HepG2 (cell line): ENCODE measurements at places on chromosomes 2 and 18.

DNA sequence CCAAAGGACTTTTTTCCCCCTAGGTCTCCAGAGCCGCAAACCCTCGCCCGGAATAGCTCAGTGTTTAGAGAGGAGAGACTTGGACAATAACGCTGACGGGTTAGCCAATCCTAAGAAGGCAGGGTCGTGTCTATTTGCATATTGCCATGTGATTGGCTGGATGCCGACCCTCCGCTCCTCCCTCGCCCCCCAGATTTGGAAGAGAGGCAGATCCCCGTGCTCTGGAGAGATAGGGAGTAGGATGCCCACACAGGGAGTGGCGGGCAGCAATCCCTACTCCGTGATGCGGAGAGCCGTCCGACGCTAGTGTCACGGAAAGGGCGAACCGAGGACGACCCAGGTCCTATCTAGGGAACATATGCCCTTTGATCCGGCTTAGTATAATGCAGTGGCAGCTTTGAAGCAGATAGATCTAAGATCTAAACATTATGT lies 1.4 kb downstream of the WNT6 start:
- DNase-seq: peak; percentile 78

GRCh38 chr2:49278141-49278540 lies 123.8 kb upstream of the FSHR start:
- DNase-seq: no peak

DNA sequence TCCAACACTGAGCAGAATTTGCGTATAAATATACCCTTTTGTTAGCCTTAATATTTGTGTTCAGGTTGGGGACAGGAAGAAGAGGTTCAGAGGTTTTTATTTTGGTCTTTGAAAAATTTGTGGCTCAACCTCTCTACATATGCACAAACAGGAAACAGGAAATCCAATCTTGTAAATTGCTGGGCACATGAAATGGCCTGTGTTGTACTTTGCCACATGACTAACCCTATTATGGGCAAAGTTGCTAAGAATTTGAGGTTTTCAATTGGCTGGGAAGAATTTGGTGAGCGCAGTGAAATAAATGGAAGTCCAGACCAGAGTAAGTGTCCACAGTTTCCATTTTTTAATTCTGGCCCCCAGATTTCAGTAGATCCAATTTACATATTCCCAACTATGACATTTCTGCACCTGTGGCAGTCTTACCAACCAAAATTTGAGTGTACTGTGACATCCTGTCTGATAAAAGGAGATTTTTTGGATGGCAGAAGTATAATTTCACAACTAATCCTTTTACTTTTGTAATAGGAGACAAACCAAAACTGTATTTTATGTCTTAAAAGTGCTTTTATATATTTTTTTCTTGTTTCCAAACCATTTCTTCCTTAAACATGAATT lies 63.6 kb downstream of the COX7A2L start:
- no peak for DNase-seq

GRCh38 chr18:33851546-33852078 lies 273.6 kb downstream of the ASXL3 start:
- no peak for DNase-seq

GRCh38 chr2:19219060-19219459 lies 139.4 kb downstream of the OSR1 start:
- no peak for DNase-seq

DNA sequence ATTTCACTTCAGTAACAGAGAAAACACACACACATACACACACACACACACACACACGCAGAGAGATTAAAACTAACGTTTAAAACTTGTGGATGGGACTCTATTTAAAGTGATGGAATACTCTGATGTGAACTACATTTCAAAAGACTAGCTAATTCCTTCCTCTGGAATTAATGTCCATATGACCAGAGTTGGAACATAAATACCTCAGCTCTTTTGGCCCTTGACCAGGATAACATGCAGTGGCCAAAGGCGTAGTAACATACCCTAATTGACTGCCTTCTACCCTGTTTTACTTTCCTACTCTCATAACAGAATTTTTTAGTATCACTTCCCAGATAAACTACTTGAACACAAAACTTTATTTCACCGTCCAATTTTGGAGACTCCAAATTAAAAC lies 671.3 kb upstream of the CHAC2 start:
- DNase-seq: no peak

DNA sequence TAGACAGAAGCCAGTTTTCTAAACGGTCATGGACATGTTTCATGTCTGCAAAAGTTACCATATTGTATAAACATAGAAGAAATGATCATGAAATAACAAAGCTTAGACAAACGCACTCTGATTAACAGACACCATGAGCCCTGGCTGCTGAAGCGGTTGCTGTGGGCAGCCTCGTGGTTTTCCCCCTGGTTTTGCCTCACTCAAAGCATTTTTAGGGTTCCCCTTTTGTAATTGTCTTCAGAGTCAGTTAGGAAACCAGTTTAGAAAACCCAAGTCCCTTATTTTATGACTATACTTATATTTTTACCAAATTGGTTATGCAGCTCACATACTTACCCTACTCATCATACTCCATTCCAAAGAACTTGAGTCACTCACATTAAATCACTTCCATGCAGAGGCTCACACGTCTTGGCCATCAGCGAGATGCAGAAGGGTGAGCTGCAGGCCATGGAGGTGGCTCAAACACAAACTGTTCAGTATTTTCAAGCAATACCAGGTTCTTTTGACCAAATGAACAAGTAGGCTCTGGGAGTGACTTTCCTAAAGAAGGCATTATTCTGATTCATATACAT lies 105.6 kb upstream of the SALL3 start:
- DNase-seq: no peak

DNA sequence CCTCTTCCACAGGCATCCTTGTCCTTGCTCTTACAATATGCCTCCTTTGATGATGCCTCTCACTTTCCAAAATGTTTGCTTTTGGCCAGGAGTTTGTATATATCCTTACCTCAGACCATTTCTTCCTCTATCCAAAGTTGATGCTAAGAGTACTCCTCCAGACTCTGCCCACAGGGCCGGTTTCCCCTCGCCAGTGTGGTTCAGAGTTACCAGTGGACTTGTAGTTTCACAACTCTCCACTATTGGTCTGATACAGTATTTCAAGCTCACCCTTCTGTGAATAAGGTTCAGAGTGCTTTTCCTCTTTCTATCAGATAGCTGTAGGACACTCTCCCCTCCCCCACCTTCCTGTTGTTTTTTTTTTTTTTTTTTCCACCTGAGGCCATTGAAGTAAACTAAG lies 42.2 kb upstream of the LINC00305 start:
- DNase-seq: no peak

- no peak for DNase-seq
Measured at GRCh38 chr2:221792971-221793521, 220.9 kb upstream of the EPHA4 start.

- peak; percentile 41 for DNase-seq
Measured at GRCh38 chr2:41782306-41783158, 265.3 kb upstream of the PKDCC start.

- DNase-seq: no peak
Measured at GRCh38 chr2:227326783-227327182, 1.7 kb downstream of the MFF start.
